ENCODE measurements at places on chromosomes 2 and 18.

DNA sequence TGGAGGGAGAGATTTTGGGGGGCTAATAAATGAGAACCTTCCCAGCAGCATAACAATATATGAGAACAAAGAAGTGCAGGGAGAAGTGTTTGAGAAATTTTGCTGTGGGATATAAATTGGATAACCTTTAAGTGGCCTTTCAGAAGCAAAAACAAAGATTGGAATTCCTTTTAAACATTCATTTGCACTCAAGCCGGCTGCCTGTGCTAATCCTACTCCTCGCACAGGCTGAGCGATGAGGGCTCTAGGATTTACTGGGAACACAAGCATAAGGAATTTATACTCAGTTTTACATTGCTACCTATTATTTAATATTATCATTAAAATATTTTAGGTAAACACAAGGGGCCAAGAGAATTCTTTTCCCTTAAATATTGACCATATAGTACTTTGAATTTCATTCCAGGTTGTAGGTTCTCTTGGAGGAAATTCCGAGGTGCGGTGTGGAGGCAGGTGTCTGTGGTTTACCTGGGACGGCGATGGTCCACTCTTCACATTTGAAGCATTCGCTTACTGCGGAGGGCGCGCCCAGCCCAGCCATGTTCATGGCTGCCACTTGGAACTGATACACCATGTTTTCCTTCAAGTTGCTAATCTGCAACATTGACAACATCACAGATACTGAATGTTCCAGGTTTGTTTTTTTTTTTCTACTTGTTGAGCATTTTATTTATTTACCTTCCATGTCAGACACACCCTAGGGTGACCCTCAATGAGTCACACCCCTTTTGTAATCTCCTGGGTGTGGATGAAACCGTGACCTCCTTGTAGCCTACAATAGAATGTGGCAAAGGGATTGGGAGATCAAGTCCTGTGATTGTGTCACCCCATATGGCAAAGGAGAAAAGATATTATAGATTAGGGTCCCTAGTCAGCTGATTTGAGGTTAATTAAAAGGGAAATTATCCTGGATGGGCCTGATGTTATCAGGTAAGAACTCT, 100.1 kb downstream of the MYOM1 start:
- DNase-seq: no peak

DNA sequence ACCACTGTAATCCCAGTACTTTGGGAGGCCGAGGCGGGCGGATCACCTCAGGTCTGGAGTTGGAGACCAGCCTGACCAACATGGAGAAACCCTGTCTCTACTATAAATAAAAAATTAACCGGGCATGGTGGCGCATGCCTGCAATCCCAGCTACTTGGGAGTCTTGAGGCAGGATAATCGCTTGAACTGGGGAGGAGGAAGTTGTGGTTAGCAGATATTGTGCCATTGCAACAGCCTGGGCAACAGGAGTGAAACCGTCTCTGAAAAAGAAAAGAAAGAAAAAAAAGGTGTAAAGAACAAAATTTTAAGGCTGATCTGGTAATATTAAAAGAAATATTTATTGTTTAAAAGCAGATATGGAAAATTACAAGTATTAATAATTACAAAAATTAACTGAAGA, 29.7 kb downstream of the ZNF804A start:
- no peak for DNase-seq

DNA sequence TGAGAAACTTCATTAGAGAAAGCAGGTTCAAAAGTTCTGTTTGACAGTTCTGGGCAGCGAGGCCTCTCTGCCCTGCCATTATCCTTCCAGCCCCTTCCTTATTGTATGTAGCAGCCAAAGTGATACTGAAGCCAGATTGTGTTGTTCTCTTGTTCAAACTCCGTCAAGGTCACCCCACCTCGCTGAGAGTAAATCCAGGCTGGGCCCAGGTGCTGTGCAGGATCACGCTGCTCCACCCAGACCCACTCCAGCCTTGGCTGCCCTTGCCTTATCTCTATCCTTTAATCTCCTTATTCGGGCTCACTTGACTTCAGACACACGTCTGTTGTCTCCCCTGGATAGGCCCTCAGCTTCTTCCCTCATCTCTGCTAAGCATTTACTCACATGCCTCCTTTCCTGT, 196.1 kb downstream of the CPS1 start:
- DNase-seq: no peak

DNA sequence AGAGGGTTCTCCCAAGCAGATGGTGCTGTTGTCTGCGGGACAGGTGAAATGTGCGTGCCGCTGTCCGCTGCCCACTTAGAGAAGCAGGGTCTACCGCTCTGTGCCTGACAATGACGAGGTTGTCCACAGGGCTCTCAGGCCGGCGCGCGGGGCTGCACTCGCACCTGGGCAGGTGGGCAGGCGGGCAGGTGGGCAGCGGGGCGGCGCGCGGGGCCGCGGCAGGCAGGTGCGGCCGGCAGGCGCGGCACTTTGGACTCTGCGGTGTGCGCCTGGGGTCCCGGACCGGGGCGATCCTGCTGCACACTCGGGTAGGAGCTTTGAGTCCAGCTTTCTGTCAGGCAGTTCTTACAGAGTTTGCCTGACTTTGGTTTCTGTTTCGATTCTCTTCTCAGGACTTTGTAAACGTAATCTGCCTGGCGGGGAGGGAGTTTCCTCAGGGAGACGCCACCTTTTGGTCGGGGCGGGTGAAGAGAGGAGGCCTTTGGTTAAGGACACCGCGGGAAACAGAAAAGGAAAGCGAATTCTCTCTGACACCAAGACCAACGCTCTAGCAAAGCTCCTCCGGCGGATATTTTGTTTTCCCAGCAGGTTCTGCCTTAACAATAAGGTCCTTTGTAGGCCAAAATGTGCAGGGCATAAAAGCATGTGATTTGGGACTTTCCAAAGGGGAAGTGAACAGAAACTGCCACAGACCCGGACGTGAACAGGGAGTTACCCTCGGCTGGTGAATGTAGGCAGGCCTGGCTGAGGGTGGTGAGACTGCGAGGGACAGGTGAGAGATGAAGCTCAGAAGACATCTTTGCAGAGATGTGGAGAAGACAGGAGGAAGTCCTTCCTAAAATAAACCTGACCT, at the start of gene IFIH1:
TSS of gene IFIH1 (minus strand) at position 357 of the 853 bp plus-strand sequence. CDS start 377 bp downstream, outside the sequence.
- peak; percentile 80 for DNase-seq

DNA sequence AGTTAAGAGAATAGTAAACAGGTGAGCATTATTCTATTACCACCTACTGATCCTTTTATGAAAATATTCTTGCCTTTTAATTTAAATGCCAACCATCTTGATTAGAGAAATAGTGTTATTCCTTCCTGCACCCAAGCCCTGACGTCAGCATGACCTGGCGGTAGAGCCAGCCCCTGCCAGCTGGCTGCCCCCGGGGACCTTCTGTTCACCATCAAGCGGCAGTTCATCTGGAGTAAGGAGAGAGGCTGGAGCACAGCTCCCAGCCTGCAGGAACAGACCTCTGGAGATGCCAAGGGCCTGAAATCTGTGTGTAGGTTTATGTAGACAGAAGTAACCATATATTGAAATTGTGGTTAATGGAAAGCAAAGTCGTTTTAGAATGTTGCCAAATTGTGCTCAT, 171.8 kb downstream of the GBX2 start:
- DNase-seq: no peak

All from left forelimb (tissue), 1 donor.